Brain pericyte (primary cell): ENCODE measurements at places on chromosomes 5 and 9.
A peak's percentile ranks its signal among the peaks of the same experiment; 100 is the strongest.

DNA sequence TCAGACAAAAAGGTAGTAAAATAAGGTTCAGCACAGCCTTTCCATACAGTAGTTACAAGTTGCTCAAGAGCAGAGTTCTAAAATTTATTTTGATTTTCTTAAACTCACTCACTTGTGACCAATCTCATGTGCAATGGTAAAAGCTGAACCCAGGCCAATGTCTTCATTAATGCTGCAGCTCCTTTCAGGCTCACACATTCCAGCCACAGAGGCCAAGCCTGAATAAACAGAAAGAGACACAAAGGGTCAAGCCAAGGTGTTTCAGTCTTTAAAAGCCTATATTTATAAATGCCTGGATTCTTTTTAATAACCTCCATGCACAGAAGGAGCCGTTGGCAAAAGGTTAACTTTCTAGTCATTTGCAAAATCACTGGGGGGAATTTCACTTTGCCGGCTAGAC lies 152.5 kb downstream of the ADAMTS6 start:
- DNase-seq, result no peak

DNA sequence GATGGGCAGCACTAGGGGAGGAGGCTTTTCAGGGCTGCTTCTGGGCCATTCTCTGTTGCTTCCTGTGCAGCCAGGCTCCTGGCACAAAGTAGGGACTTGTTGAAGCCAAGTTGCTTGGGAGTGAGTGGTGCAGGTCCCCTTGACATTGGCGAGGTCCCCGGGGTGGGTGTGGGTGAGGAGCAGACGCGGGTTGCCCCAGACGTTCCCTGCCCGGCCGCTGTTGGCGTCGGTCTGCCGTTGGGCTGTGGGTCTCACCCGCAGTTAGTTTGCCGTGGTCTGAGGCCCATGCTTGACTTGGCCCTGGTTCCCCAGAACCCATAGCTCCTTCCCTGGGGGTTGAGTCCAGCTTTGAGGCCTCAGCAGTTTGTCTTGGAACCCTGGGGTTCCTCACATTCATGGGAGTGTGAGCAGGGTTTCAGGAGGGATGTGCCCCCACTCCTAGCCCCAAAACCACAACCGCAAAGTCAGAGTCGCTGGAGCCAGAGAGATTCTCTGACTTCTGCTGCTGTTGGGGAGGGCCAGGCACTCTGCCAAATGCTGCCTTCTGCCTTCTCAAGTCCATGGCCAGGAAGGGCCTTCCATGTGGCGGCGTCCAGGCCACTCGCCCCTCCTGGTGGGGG lies 77.5 kb downstream of the RXRA start:
- no peak for DNase-seq

GRCh38 chr9:82763656-82764055 lies 299.3 kb downstream of the RASEF start:
- DNase-seq, result no peak

DNA sequence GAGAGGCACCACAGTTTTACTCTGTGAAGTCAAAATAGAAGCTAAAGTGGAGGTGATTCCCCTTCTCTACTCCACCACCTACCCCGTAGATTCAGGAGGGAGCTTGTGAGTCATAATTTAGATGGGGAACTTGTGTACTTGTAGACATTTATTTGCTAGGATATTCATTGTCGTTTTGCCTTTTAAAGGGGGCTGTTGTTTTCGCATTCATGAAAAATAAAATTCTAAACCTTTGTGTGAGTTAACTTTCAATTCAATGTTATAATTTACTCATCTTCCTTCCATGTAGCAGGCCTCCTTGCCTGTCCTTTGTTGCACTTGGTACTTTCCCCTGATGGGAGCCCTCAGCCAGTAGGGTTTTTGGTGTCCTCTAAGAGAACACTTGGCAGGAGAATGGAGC lies 22.0 kb downstream of the SECISBP2 start:
- no peak for DNase-seq

- no peak for DNase-seq
Observed at GRCh38 chr9:92180002-92180400, 64.8 kb upstream of the SPTLC1 start.

DNA sequence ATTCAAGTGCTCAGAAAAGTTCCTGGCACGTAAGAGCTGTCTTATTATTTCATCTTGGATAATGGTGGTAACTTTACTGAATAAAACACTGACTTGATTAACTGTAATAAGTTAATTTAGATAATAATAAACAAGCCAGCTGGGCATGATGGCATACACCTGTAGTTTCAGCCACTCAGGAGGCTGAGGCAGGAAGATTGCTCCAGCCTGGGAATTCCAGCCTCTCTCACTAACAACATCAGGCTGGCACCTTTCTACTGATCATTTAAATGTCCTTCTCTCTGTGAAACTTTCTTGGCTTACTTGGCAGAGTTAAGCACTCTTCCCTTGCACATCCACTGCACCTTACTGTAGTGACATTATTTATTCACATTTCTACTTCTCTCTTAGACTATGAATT lies 20.0 kb downstream of the STOM start:
- DNase-seq, result no peak

- no peak for DNase-seq
Observed at GRCh38 chr5:40390281-40391149, 289.2 kb upstream of the PTGER4 start.

DNA sequence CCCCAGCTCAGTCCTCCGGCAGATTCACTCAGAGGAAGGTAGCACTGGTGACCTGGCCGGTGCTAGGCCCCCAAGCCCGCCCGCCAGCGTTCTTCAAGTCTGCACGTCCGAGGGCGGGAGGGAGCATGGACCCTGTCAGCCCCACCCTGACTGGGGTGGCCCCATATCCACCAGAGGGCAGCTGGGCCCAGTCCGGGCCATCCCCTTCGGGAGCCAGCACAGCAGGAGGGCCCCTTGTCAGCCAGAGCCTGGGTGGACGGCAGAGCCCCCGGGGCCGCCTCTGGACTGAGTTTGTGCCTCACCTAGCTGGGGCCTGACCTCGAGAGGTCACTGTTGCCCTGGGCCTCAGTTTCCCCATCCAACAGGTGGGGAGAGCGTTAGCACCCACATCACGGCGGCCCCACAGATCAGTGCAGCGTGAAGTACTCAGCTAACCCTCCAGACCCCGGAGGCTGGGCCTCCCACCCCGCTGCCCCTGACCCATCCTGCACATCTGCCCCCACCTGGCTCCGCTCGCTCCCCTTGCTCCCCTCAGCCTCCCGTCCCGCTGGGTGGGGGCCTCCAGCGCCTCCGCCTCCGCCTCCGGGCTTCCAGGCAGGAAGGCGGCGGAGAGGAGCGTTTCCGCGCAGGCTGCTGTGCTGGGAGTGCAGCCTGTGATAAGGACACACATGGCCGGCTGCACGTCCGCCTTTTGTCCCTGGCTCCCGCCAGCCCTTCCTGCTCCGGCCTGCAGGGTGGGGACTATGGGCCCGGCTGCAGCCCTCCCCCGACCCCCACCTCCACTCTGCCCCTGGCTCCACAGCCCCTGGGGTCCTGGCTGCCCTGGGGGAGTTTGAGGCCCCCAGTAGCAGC lies 16.6 kb upstream of the EGFL7 start:
- no peak for DNase-seq

GRCh38 chr9:130448035-130448624 lies 3.4 kb downstream of the ASS1 start:
- no peak for DNase-seq

DNA sequence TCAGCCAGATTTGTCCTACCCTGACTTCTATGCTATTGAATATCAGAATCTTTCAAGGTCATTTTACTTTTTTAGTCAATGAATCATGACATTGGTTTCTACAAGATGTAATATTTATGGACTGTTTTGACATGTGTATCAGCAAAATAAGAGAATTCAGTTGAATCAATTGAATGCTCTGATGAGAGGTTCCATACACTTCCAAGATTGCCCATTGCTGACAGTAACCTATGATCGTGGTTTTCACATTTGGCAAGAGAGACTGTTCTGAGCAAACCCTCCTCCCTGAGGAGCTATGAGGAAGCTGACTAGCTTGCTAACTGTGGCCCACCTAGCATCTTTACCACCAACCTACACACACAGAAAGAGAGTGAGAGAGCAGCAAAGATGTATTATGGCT lies 56.7 kb upstream of the FST start:
- DNase-seq, result no peak

DNA sequence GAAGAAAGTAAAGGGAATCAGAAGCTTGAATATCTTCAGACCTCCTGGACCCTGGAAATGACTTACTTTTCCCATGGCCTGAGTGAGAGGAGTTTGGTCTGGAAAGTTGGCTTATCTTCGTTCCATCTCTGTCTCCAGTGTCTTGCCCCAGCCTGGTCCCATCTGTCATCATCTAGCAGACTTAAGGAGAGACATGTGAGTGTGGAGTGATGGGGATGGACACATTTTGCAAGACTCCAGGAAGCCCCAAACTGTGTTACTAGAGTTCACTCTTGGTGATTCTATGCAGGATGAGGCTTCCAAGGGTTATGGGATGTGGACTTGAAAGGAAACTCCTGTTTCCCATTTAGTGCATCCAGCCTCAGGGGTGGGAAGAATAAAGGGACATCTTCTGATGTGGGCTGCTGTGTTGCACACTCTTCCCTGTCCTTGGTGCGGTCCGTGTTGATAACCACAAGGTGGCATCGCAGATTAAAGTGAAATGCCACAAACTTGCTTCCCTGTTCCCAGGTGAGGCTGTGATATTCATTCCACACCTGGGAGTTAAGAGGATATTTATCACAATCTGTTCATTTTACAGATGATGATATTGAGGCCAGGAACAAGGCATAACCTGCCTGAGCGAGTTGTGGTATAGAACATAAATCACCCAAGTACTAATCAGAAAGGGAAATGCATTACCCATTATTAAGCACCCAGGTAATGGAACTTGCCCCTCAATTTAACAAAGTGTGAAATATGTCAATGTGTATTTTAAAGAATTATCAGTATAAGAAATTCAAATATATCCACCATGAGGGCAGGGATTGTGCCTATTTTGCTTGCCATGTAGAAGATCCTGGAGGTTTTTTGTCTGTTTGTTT lies 269.9 kb upstream of the PAPPA start:
- DNase-seq, result no peak

- DNase-seq, result no peak
Observed at GRCh38 chr9:121500165-121500478, 478 bp upstream of the GGTA1 start.

- DNase-seq, result no peak
Observed at GRCh38 chr9:2767800-2768677, 50.7 kb downstream of the KCNV2 start.

DNA sequence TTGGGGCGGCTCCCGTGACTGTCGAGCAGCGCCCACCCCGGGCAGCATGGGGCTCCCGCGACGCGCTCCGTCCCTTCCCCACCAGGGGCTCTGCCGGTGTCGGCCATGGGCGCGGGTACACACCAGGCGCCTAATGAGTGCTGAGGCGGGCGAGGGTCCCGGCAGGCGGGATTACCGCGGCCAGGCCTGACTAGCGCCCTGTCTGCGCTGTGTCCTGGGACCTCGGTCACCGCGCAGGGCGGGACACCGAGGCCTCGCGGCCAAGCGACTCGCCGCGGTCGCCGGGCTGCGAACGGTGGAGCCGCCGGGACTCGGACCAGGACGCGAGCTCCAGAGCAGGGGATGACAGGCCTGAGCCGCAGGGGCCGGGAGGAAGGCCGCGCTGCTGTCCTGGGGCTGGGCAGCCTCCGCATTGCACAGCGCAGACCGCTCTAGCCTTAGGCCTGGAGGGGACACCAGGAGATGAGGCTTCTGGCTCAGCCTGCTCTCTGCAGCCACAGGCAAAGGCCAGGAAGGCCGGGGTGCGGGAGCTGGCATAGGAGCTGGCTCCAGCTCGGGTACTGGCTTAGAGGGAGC lies 14.1 kb downstream of the LCN10 start:
- no peak for DNase-seq

GRCh38 chr5:8824371-8824770 lies 721.5 kb downstream of the SEMA5A start:
- DNase-seq, result no peak

DNA sequence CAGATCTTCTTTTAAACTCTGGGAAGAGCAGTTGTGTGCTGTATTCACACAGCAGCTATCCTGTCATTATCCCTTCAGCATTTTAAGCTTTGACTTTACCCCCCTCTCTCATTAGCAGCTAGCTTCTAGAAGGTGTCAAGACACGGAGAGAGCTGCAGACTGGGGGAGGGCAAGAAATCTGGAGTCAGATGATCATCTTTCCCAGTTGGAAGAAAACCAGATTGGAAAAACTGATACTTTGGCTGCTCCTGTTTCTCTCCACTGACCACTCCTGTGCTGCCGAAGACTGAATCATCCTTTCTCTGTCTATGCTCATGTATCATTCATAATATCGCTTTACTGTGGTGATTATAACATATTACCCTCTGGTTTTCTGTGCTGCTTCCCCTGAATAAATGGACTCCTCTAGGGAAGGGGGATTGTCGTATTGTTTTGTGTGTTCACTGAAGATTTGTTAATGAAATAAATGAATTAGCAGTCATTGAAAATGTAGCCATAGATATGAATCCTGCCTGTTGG lies 75.1 kb downstream of the SH3GL2 start:
- no peak for DNase-seq

DNA sequence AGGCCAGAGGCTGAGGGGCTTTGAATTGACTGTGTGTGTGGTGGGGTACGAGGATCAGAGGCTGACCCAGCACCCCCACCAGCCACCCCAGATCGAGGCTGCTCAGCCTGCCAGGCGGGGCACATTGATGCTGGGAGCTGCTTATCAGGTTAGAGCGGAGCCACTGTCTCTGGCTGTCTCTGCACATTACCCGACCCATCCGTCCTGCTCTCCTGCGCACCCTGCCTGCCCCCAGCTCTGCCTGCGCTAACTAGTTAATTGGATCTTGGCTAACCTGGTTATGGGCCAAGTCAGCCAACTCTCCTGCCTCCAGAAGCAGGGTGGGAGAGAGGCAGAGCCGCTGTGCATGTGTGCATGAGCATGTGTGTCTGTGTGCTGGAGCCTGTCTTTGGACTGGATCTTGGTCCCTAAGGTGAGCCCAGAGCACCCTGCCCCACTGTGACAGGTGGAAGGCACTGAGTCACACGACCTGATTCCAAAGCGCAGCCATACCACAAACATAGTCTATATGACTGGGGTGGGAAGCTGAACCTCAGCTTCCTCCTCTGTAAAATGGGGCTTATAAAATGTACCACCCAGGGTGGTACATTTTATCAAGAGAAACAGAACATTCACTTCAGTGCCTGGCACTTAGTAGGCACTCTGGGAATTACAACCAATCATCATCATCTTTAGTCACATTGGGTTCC lies 39.7 kb downstream of the PCDH1 start:
- DNase-seq, result no peak

DNA sequence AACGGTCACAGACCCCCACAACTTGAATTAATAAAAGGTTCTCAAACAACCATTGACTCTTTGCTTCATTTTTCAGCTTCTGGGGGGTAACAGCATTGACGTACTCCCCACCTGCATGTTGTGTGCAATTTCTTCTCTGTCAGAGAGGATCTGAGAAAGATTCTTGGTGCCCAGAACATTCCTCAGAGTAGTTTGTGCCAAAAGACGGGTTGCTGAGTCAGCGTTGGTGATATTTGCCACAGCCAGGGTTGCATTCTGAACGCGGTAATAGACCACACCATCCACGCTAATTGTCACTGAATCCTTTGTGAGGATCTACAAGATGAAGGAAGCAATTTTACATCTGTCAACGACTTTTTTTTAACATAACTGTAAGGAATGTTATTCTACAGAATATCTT lies 21.0 kb downstream of the STOM start:
- no peak for DNase-seq

- no peak for DNase-seq
Observed at GRCh38 chr5:39716532-39717028, 291.8 kb upstream of the DAB2 start.

- DNase-seq, result no peak
Observed at GRCh38 chr5:95817430-95817829, 5.1 kb downstream of the GLRX start.

- peak; percentile 52 for DNase-seq
Observed at GRCh38 chr9:121557581-121558447, 58.2 kb upstream of the GGTA1 start.
